ENCODE measurements at places on chromosomes 2 and 18.

- DNase-seq, result no peak
Measured at GRCh38 chr2:190996947-190997346, 17.0 kb downstream of the STAT1 start.

DNA sequence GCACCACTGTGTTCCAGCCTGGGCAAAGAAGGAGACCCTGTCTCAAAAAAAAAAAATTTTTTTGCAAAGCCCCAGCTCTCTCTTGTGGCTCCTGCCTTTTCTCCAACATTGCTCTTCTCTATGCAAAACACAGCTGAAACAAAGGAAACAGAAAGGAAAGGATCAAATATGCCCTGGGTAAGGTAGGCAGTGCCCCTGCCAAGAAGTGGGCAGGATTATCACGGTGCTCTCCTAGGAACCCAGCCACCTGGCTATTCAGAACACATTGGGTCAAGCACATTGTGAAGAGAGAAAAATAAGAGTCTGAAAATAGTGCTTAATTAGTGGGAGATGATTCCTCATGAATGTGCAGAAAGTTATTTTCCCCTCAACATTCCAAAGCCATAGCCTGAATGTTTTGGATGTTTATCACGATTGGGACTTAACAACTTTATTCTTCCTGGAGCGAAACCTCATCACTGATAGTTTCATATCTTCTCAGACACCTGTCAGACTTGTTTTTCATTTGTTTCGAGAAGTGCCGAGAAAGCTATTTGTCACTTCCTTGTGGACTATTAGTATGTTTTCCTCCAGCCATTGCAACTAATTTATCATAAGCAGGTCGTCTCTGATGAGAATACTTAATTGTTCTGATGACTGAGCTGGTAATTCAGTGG lies 42.7 kb upstream of the RPL31 start:
- DNase-seq, result no peak

DNA sequence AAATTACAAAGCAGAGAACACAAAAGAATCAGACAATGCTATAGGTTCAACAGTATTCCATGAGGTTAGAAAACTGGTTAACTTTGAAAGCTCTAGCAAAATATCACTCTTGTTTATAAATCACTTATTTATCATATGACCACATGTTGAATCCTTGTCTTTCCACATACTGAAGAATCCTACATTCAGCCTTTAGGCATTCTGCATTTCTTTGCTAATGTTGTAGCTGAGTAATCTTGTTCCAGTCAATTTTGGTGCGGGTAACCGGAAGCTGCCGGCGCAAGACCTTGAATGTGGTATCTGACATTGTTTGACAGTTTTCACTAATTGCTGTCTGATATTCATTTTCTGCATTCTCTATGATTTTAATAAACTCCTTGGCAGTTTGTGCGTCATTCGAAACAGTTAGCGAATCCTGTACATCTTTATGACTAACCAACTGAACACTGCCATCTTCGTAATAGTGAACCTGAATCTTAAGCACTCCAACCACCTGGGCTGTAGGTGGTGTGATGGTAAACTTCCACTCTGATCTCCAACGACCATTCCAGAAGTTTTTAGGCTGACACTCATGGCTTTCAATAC lies 154.1 kb downstream of the BAZ2B start:
- DNase-seq, result no peak

- DNase-seq, result peak; percentile 17
Measured at GRCh38 chr2:96353032-96353561, 17.5 kb downstream of the NCAPH start.

- DNase-seq, result no peak
Measured at GRCh38 chr18:66972681-66973080, 368.8 kb upstream of the CDH19 start.

- no peak for DNase-seq
Measured at GRCh38 chr2:220334871-220335590, 707.6 kb downstream of the SLC4A3 start.

DNA sequence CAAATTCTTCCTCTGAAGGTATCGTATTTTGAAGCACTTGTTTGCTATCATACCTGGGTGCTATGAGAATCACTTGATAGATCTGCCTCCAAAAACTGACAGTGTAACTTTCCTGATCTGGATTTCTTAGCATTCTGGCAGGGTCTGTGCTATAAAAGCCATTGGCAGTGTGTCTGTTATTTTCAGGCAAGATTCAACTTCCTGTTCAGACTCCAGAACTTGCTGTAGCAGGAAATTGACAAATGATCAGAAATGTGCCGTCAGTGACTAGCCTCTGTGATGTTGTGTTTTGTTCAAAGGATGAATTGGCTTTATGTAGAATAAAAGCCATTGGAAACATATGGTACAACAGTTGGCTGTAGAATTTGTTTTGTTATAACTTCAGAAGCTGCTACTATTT lies 273.3 kb downstream of the PTPRM start:
- no peak for DNase-seq

GRCh38 chr2:119947535-119947934 lies 65.3 kb upstream of the EPB41L5 start:
- no peak for DNase-seq

DNA sequence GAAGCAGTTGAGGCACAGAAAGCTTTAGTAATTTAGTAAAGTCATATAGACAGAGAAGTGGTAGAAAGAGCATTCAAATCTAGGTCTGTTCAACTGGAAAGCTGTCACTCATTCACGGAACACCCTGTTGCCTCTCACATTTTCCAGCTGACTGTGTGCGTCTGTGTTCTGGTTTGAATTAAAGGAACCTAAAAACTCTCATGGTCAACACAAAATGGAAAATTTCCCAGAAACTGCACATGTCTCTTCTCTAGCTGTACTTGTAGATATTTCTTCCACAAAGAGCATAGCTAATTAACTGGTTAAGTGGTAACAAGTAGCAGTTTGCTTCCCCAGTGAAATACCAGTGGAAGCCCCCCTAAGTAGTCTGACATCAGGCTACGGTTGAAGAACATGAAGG lies 390.8 kb downstream of the TGIF1 start:
- no peak for DNase-seq

DNA sequence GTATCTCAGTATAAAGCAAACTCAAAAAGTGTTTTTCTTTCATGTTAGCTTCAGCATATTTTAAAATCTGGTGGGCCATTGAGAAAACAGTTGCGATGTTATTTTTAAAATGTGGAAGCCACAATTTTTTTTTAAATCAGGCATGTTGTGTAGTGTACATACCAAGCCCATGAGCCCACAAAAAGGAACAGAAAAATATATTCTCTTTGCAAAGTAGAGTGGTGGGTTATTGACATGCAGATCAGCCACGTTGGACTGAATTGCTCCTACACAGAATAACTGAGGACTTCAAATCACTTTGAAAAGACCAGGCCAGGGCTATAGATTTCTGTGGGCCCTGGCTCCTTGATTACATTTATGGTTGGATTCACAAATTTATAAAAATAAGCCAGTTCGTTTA lies 774.4 kb downstream of the DCC start:
- DNase-seq, result no peak

DNA sequence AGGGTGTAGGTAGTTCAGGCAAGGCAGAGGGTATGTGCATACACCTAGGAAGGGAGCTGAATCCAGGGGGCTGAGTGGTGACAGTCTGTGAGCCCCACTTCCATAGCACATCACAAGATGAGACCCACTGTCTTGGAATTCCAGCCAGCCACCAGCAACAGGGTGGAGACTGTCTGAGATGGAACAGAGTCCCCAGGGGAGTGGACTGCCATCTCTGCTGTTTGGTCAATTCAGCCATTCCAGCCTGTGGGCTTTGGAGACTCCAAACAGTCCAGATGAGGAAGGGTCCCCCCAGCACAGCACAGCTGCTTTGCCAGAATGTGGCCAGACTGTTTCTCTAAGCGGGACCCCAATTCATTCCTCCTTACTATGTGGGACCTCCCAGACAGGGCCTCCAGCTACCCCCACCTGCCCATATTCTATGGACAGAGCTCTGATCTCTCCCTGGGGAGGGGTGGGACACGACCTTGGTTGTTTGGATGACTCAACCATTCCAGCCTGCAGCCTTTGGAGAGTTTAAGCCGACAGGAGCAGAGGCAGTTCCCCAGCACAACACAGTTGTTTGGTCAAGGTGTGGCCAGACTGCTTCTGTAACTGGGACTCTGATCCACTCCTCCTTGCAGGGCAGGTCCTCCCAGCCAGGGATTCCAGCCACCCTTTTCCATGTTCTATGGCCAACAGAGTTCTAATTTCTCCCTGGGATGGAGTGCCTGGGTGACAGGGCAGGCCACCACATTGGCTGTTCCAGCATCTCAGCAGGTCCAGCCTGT lies 178.0 kb downstream of the RND3 start:
- no peak for DNase-seq

DNA sequence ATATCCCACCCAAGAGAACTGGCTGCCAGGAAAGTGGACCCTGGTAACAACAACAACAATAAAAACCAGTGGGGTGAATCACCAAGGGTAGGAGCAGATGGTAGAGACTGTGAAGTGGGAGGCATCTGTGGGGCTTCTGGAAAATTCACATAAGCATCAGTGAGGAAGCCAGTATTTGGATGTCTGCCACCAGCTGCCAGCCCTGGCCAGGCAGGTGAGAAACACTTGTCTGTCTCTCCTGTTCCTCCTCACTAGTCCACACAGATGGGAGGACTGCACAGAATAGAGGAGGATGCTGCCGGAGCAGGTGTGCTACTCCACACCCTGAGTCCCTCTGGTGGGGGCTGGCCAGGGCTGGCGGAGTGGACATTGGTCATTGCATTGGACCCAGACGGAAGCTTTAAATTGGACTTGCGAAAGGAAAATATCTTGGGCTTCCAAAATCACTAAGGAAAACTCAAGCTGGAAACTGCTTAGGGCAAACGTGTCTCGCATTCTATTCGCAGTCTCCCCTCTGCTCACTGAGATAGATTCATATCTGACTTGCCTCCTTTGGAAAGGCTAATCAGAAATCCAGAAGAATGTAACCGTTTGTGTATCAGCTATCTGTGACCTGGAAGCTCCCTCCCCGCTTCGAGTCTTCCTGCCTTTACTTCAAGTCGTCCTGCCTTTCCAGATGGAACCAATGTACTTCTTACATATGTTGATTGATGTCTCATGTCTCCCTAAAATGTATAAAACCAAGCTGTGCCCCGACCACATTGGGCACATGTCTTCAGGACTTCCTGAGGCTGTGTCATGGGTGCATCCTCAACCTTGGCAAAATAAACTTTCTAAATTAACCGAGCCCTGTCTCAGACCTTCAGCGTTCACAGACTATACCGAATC lies 69.1 kb downstream of the NAB1 start:
- no peak for DNase-seq

DNA sequence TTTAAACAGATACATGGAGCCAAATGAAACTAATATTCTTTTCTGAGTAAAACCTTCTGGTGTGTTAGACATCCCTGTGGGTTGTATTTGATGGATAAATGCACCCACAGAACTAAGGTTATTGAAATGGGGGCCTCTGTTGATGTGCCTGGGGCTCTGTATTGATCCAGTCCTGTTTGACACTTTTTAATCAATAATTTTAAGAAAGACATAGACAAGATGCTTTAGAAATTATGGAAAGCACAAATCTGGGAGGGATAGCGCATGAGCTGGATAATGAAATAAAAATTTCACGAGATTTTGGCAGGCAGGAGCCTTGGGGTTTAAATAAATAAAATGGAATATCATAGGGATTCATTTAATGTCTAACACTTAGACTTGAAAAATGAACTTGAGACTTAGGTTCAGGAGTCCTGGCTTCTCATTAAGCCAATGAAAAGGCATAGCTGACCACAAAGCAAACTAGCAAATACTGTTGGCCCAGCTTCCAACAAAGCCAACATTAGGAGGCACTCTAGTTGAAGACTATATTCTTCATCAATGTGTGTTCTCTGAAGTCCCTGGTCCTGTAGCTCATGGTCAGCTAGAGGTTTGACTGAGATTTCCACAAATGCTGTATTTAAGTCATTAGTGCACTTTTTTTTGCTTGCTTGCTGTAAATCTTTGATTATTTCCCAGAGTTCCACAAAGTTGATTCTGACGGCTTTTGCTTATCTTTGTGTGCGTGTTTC lies 64.2 kb upstream of the SH3RF3 start:
- DNase-seq, result no peak

DNA sequence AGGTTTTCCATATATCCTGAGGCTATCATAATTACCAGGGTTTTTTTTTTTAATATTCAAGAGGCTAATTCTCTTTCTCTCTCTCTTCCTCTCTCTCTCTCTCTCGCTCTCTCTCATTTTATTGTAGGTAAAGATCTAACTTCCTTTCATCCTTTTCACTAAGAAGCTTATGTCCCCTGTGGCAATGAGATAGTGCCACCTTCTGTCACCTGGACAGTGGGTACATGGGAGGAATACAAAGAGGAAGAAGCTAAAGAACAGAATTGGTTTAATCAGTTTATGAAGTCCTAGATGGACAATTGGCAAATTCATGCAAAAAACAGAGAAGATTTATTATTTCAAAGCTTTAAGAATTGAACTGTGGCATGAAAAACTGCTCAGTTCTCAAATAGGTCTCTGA lies 1582.3 kb upstream of the TMEFF2 start:
- no peak for DNase-seq

DNA sequence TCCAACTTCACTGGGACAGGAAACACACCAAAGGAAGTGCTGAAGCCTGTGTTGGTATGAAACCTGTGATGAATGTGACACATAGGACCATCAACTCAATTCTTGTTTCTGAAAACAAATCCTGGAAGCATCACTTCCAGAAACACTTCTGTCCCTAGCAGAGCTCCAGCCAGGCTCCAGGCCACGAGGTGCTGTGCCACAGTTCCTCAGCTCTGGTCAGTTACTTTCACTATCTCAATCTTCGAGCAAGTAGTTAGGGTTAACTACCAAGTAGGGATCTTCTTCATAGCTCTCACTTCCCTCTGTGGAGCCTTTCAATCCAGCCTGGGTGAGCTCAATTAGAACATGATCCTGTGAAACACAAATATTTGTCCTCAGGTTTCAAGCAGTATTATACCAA lies 3.6 kb upstream of the LCT start:
- DNase-seq, result no peak

DNA sequence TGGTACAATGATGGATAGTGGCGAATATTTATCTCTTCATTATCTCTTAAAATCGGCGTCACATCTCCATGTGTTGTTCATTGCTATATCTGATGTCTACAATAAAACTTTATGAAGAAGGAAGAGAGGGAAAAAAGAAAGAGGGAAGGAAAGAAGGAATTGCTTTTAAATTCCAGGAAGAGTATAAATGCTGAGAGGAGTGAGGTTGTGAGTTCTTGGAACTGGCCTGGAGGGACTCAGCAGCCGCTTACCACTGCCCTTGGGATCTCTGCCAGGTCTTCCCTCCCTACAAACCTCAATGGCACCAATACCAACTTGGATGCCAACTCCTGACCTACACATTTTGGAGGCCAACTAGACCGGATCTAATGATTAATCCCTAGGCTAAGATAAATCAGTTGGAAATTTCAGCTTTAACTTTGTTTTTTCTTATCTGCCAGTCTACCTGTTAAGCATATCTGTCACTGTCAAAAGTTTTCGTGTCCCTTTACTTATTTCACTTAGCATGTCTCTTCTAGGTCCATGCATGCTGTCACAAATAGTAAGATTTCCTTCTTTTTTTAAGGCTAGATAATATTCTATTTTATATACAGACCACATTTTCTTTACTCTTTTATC lies 9.8 kb downstream of the SCN9A start:
- DNase-seq, result no peak

DNA sequence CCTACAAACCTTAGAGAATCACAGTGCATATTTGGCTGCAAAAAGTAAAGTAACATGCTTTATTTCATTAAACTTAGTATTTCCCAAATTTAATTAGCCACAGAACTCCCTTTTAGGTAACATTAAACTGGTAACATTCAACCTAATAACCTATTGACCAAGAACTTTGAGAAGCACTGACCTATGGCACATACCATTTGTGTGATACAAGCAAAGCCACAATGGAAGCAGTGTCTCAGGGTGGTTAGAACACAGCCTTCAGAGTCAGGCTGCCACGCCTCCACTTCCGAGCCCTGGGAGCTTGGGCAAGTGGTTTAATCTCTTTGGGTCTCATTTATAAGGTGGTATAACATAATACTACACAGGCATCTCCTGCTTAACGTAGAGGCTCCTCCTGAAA lies 301.4 kb downstream of the PDE11A start:
- DNase-seq, result no peak

Measured in hypothalamus (tissue), 51 donors.